ENCODE measurements at places on chromosomes 3 and 15. TPM values are rescaled to one million over a fixed set of nuclear protein-coding genes. Genes with fewer than 3 reads are reported as not detected.

GRCh38 chr3:56988458-56989168 lies 71.9 kb upstream of the SPATA12 start:
- peak; percentile 75 for DNase-seq

- no peak for DNase-seq
These were observed 60.3 kb downstream of the TGFBR2 start for GRCh38 chr3:30666572-30667279.

- DNase-seq: peak; percentile 66
These were observed 781 bp upstream of the NAALADL2 start for GRCh38 chr3:174858353-174858752.

GRCh38 chr3:155617346-155617925 lies 127.4 kb downstream of the PLCH1 start:
- DNase-seq: no peak

CPN2 gene
- not detected for total RNA-seq

GRCh38 chr3:144109944-144110343 lies 138.3 kb downstream of the DIPK2A start:
- no peak for DNase-seq

DNA sequence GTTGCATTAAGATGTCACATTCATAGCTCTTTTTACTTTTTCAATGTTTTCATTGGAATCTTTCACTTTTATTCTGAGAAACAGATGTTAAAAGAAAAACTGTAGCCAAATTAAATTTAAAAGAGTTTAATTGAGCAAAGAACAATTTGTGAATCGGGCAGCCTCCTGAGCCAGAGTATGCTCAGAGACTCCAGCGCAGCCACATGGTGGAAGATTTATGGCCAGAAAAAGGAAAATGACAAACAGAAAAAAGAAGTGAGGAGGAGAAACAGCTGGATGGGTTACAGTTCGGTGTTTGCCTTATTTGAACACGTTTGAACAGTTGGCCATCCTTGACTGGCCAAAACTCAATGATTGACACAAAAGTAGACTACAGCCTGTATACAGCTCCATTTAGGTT lies 33.8 kb upstream of the RAB11A start:
- no peak for DNase-seq

LYSMD2 gene
- total RNA-seq: 13.2 TPM

GOLGA6L9 gene
- total RNA-seq: 2.9 TPM
